GM23248 (cell line): ENCODE measurements at places on chromosomes 1 and 21. TPM values are rescaled to one million over a fixed set of nuclear protein-coding genes. Genes with fewer than 3 reads are reported as not detected.

Gene PROK1
- total RNA-seq = not detected in 2 replicates

Gene SSX2IP
- 15.3 and 15.7 TPM in 2 replicates for total RNA-seq

DNA sequence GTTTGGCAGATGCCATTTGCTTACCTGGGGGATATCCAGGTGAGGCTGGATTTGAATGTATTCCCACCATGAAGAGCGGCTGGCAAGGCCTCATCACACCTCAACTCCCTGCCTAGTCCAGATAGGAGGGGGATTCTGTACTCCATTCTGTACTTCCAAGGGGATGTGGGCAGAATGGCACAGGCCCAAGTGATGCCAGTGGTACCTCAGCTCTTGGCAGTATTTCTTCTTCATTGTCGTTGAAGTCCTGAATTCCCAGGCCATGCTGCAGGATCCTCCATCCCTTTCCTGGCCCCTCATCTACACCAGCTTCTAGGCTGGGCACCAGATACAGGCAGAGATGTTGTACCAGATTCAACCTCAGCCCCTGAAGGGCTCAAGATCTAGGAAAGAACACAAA is 47.9 kb downstream of the KLHDC7A start:
- DNase-seq = no peak

Gene SPRR2B
- not detected in 2 replicates for total RNA-seq

GRCh38 chr1:54499097-54499359 is 49.0 kb upstream of the ACOT11 start:
- peak; percentile 54 for DNase-seq

- no peak for DNase-seq
Observed at GRCh38 chr1:243819438-243819839, 30.6 kb downstream of the AKT3 start.

GRCh38 chr21:40835184-40835694 is 11.7 kb downstream of the DSCAM start:
- no peak for DNase-seq

Gene SLC44A5
- not detected in 2 replicates for total RNA-seq

DNA sequence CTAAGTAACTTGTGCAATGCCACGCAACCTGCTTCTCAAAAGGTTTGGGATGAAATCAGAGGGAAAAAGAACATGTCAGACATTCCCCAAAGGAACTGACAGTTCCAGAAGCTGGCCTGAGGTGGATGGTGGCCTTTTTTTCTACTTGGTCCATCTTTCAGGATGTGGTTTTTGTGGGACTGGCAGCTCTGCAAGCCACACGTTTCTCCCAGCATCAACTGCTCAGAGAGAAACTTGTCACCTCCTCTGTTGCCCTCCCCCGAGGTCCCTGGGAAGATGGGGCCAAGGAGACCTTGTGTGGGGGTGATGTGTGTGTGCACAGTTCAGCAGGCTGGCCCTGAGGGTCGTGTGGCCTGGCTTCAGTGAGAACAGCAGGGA is 2.5 kb upstream of the DHRS3 start:
- DNase-seq = peak; percentile 37

- no peak for DNase-seq
Observed at GRCh38 chr1:110255392-110255787, 45.3 kb downstream of the KCNC4 start.

DNA sequence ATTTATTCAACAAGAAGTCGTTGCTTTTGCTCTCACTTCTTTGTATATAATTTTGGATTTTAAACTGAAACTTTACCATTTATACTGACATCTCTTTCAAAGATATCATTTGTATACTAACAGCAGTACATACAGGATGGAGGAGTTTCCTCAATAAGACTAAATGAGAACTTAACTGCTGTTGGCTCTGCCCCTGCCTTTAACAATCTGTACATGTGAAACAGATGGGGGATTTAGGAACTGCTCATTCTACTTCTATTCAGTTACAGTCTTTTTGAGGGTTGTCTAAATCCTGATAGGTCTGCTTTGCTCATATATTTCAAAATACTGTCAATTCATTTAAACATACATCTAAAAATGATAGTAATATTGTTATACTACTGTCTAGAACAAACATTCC is 663.2 kb downstream of the ADGRL2 start:
- DNase-seq = no peak

DNA sequence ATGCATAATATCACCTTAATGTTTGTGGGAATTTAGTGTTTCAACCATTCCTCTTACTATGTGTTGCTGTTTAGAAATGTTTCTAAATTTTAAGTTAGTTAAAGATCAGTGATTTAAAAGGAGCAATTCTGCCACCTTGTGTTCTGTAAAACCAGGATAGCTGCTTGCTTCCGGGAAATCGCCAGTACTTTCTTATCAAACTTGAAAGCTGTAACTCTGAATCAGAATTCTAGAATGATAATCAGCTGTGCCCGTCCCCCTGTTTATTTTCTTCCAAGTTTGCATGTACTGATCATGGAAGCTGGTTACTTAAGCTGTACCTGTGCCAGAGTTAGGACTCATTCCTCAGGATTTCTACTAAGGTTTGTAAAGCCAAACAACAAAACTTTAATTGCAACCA is 656.4 kb downstream of the LTN1 start:
- peak; percentile 87 for DNase-seq

DNA sequence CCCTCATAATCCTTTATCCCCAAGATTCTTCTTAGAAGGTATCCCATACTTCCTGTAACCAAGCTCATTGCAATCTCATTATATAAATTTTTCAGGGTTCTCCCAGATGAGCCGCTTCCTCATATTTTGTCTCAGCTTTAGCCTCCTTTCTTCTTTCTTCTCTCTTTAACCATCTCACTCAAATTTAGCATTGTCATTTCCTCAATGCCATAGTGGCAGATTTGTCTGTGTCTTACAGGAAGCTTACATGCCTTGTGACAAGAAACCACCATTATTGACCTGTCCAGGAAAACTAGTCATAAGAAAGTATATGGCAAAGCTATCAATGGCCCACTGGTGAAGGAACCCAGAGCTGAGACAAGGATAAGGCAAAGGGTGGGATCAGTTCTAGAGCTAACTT is 6.0 kb upstream of the FCRL2 start:
- no peak for DNase-seq

DNA sequence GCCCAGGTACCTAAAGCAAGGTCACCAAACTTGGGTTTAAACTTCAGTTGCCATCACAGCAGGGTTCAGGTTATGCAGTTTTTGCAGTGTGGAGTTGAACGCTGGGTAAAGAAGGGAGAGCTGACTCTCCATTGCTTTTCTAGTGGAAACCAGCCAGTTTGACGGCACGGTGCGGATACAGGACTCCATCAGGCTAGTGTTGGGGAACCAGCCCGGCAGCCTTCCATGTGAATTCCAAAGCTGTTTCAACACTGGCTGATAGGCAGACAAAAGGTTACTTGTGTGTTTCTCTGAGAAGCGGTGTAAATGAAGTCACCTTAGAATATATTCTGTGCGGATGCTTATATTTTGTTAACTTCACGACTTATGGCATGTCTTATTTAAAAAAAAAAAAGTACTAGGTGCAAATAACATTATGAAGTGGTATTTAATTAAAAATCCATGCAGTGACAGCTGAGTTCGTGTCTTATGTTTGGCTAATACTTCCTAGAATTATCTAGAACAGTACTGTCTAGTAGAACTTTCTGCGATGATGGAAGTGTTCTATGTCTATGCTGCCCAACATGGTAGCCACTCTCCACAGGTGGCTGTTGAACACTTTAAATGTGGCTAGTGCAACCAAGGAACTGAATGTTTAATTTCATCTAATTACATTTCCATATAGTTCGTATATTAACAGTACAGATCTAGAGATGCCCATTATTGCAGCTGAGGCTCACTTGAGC is 29.9 kb upstream of the RCAN3 start:
- no peak for DNase-seq

Gene NUF2
- 4.9 and 11.8 TPM in 2 replicates for total RNA-seq

Gene SMCP
- not detected in 2 replicates for total RNA-seq

- peak; percentile 80 for DNase-seq
Observed at GRCh38 chr1:94418664-94419655, 771 bp downstream of the ABCD3 start.

DNA sequence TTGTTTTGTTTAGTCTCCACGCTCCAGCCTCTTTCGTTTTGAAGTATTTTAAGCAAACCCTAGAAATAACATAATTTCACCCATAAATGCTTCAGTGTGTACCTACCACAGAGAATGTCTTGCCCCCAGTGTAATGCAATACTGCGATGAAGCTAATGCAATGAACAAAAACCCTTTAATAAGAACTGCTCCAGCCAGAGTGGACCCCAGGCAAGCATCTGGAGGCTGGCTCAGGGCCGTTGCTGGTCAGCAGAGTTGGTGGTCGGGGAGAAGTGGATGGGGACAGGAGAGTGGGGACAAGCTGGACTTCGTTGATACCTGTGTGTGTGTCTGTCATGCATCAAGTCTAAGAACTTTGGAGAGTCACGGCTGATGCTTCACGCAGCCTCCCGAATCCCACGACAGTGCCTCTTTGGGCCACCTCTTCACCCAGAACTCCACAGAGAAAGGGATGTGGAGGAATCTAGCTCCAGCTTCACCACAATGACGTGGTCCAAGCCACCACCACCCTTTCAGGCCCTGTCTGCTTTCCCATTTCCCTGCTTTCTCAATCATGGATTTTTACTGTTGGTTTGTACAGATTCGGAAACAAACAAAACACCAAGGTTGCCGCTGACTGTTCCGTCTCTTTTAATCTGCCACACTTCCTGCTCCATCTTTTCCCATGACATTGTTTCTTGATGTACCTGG is 108.6 kb upstream of the ERRFI1 start:
- peak; percentile 43 for DNase-seq

Gene LENEP
- not detected in 2 replicates for total RNA-seq

DNA sequence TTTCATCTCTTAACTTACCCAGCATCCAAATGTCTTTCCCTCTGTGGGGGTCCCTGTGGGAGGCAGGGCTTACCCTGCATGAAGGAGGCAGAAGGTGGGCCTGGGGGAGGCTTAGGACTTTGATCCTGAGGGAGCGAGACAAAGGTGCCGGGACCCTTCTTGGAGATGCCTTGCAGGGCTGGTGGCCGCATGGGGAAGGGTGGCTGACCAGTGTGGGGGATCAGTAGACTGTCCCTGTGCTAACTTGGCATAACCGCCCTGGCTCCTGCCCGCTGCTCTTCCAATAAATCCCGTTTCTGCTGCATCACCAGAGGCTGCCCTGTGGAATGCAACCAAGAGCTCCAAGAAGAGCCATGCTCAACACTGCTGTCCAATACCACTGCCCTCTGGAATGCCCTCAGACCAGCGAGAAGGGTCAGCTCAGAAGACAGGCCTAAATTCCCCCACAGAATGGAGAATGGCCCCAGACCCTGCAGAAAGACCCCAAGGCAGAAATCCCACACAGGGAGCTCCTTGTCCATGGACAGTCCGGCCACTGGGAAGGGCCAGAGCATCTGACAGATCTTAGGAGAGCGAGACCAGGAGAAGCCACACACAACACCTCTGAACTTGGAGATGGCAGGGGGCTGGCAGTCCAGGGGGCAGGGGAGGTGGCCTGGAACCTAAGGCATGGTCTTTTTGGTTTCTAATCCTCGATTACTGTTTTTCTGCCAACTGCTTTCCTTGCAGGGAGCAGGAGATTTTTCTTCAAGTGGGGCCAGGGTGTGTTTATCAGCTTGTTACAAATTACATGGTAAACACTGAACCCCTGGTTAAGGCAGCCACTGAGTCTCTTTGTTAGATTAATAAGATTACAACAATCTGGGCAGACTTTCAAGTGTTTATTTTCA is 46.7 kb upstream of the DMRTB1 start:
- no peak for DNase-seq

GRCh38 chr1:156151093-156151688 is 2.2 kb upstream of the SEMA4A start:
- DNase-seq = peak; percentile 87

Gene RNF186
- total RNA-seq = not detected in 2 replicates

GRCh38 chr1:245160288-245160687 is 5.5 kb downstream of the KIF26B start:
- DNase-seq = peak; percentile 16

DNA sequence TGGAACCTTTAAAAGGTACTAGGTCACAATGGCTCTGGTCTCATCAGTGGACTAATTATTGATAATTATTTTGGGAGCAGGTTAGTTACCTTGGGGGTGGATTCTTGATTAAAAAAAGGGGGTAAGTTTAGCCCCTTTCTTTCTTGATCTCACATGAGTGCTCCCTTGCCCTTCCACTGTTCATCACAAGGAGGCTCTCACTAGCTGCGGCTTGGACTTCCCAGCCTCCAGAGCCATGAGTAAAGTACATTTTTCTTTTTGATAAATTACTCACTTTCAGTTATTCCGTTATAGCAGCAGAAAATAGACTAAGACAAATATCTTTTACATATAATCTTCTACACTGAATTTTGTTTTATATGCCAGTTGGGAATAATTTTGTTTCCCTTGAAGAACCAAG is 254.8 kb upstream of the DEPDC1 start:
- DNase-seq = no peak

DNA sequence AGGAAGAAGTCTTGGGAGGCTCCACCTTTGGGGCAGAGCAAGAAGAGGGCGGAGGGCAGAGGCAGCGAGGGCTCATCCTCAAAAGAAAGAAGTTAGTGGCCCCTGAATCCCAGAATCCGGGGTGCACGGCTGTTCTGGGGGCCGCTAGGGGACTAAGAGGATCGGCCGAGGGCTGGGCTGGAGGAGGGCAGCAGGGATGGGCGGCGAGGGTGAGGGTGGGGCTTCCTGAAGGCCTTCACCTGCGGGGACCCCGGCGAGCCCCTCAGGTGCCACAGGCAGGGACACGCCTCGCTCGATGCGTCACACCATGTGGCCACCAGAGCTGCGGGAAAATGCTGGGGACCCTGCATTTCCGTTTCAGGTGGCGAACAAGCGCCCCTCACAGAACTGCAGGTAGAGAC is 23.9 kb downstream of the COL6A1 start:
- DNase-seq = no peak

Gene RXRG
- total RNA-seq = not detected in 2 replicates

GRCh38 chr21:14748662-14749061 is 202.5 kb upstream of the SAMSN1 start:
- DNase-seq = no peak

Gene WNT9A
- total RNA-seq = 2.1 TPM in 2 replicates
